ENCODE measurements at places on chromosomes 1 and 21.

GRCh38 chr1:230421481-230421880, 4.7 kb downstream of the PGBD5 start:
- no peak for DNase-seq

DNA sequence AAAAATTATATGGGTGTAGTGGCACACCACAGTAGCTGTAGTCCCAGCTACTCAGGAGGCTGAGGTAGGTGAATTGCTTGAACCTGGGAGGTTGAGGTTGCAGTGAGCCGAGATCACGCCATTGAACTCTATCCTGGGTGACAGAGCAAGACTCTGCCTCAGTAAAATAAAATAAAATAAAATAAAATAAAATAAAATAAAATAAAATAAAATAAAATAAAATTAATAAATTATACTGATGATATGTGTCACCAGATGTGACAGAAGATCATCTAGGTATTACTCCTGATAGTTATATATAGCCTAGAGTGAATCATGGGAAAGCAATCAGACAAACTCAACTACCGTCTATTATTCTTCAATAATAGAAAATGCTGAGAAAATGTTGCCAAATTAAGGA, 972.5 kb downstream of the MRPL39 start:
- no peak for DNase-seq

DNA sequence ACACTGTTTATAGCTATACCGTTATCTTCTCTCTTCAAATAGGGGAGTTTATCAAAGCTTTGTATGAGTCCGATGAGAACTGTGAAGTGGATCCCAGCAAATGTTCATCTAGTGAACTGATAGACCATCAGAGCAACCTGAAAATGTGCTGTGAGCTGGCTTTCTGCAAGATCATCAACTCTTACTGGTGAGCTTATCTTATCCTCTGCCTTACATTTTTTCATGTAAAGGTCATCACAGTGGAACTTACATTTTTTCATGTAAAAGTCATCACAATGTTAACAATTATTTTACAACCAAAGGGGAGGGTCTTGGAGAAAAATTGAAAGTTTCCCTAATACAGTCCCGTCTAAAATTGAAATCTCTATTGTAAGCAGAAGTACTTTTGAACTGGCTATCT, 45.2 kb downstream of the CLEC20A start:
- no peak for DNase-seq

DNA sequence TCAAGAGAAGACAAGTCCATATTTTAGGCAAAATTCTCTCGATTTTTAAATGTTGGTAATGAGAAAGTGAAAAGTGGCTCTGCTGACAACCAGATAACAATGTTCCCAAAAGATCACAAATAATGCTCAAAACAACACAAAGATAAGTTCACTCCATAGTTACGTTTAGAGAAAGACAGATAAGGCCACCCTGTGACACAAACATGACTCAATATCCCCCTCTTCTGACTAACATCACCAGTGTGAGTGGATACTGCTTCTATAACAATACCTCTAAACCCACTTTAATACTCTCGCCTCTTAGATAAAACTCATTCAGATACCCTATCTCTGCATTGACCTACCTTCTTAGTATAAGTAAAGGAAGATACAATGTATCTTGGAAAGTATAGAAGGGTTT, 51.2 kb upstream of the RGS7 start:
- no peak for DNase-seq

GRCh38 chr1:70415882-70416281, 4.8 kb downstream of the CTH start:
- no peak for DNase-seq

DNA sequence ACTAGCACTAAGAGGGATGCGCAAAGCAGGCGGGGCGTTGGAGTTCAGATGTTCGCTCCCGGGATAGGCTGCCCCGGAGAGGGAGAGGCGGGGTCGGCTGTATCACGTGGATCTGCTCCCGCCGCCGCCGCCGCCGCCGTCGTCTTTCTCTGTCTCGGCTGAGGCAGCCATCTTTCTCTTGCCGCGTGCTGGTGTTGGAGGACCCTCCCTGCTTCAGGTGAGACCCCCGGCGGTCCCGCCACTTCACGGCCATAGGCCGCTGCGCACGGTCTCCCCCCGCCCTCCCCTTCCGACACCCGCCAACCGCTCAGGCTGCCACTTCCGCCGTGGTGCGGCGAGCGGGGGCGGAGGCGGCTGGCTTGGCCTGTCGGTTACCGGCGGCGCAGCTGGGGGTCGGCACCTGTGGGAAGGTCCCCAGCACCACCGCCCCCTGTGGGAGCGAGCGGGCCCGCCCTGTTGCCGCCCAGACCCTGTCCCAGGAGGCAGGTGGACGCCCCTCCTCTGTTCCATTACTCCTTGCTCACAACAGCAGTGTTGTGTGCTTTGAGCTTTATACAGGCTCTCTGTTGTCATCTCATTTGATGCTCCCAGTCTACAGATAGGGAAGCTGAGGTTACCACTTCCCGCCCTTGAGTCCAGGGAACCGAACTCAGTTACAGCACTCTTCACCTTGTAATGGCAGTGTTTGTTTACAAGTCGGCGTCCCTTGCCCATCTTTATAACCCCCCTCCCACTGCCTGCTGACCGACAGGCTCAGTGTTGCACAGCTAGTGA, at the start of gene BTF3L4:
Gene BTF3L4 (plus strand): TSS at position 133 of the 774 bp plus-strand sequence. CDS start 3,553 bp downstream, outside the sequence.
- peak; percentile 94 for DNase-seq

GRCh38 chr1:241800640-241801039, 47.4 kb upstream of the EXO1 start:
- no peak for DNase-seq

DNA sequence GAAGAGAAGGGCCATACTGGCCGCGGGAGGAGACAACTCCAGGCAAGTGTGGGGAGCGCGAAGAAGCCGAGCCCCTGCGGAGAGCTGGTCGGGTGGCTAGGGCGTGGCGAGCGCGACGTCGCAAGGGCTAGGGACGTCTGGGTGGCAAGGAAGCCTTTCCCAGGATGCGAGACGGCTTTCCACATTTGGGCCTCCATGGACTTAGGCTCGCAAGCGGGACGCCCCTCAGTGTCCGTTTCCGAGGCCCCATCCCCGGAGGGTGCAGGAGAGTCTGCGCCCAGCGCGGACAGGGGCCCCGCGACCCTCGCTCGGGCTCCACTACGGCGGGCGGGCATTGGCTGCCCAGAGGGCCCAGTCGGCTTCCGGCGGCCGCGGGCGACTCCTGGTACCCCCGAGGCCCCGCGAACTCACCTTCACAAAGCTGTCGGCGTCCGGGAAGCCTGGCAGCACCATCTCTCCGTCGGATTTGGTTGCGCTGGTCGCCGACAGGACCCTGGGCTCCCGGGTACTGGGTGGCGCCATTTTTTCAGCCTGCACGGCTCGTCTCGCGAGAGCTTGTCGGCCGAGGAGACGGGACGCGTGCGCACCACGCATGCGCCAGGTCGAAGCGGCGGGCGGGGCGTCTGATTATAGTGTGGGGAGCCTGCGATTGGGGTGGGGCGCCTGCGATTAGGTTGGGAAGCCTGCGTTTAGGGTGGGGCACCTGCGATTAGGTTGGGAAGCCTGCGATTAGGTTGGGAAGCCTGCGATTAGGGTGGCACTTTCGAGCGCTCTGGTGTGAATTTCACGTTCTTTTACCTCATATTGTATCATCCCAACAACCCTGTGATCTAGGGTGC, at the start of gene EXOSC10:
Gene EXOSC10 (minus strand): TSS at position 560 of the 839 bp plus-strand sequence. CDS start 38 bp downstream, at position 522.
- DNase-seq, result peak; percentile 87

GRCh38 chr21:31132574-31133242, 94.4 kb upstream of the KRTAP19-8 start:
- no peak for DNase-seq

- no peak for DNase-seq
These were observed 474.5 kb downstream of the DSCAM start for GRCh38 chr21:40372506-40372905.

GRCh38 chr1:56824938-56825337, 5.7 kb upstream of the FYB2 start:
- DNase-seq, result no peak

DNA sequence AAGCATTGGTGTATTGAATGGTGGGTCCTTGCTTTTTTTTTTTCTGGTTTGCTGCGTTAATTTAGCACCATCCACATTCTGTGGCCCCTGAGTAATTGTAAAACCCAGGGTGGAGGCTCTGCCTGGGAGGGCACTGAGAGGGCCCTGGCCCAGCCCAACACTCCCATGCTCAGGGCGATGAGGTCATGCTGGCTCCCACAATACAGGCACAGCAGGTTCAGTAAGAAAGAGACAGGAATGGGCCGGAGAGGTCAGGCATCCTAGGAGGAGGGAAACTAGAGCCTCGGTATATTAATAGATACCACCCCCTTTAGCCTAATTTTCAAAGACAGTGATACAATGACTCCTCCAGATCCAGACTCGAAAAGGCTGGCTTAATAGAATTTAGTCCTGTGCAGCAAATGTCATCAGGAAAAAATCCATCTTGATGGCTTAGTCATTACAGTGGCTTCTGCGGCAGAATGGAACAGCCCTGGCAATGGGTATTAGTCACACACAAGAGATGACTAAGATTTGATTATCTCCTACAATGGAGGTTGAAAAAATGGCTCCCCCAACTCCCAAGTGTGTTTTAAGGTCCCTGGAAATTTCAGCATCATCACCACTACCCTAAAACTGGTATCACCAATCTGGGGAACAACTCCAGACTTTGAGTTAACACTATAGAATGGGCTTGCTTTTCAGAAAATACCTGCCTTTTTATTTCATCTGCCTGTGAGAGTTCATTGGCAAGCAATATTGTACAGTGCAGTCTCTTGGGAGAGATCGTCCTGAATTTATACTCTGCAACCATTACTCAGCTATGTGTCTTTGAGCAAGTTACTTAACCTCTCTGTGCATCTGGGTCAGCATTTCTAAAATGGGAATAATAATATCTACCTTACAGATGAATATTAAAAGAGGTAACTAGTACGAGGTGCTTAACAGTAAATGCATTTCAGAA, 43.9 kb upstream of the LYST start:
- no peak for DNase-seq

GRCh38 chr1:4379451-4380175, 274.8 kb upstream of the AJAP1 start:
- DNase-seq, result no peak

GRCh38 chr1:34053660-34054059, 111.4 kb downstream of the CSMD2 start:
- DNase-seq, result no peak

- no peak for DNase-seq
These were observed 535.7 kb downstream of the COL11A1 start for GRCh38 chr1:102572637-102573036.

DNA sequence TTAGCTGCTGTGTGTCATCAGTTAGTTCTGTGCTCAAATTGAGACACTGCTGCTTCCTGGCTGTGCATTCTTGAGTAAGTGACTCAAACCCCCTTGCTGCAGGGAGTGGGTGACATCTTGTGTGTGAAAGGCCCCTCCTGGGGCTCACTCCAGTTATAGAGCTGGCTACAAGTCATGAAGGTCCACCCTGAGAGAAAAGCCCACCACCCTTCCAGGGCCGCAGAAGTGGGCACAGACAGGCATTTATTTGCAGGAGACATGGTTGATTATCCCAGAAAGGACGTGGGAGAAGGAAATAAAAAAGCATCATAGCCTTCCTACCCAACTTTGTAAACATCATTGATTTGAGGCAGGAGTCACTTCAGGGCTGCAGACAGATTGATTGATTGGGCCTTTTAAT, 550.6 kb downstream of the MATN1 start:
- DNase-seq, result no peak

DNA sequence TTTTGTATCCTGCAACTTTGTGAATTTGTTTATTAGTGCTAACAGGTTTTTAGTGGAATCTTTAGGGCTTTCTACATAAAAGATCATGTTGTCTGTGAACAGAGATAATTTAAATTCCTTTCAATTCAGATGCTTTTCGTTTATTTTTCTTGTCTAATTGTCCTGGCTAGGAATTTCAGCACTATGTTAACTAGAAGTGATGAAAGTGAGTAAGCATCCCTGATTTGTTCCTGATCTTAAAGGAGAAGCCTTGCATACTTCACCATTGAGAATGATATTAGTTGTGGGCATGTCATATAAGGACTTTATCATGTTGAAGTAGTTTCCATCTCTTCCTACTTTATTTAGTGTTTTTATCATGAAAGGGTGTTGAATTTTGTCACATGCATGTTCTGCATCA, 23.6 kb upstream of the TRIM67 start:
- no peak for DNase-seq

- DNase-seq, result no peak
These were observed 6.0 kb downstream of the STYXL2 start for GRCh38 chr1:167099851-167100250.

GRCh38 chr1:101008229-101008834, 17.3 kb downstream of the DPH5 start:
- no peak for DNase-seq

DNA sequence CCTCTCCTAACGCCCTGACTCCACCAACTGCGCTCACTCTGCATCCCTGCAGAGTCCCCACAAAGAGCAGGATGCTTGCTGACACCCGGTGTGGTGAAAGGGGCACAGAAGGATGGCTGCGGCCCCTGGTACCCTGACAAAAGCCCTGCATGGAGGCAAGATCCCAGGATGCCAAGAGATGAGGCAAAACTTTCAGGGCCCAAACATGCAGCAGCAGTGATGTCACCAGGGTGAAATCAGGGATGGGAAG, 36.6 kb downstream of the SLC9A1 start:
- DNase-seq, result no peak

DNA sequence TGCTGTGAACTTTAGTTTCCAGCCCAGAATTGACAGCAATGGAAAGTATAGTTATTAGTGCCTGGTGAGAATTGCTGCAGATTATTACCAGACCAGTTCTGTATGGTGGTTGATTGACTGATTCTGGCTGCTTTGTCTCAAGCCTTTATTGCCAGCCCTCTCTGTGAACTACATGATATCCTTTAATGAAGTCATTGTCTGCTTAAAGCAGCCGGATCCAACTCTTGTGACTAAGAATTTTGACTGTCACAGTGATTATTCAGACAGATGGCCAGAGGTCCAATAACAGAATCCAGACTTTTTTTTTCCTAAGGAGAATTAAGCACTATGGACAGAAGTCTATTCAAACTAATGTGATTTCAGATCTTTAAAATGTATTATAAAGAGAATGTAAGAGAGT, 1548.6 kb upstream of the B3GALT2 start:
- no peak for DNase-seq

DNA sequence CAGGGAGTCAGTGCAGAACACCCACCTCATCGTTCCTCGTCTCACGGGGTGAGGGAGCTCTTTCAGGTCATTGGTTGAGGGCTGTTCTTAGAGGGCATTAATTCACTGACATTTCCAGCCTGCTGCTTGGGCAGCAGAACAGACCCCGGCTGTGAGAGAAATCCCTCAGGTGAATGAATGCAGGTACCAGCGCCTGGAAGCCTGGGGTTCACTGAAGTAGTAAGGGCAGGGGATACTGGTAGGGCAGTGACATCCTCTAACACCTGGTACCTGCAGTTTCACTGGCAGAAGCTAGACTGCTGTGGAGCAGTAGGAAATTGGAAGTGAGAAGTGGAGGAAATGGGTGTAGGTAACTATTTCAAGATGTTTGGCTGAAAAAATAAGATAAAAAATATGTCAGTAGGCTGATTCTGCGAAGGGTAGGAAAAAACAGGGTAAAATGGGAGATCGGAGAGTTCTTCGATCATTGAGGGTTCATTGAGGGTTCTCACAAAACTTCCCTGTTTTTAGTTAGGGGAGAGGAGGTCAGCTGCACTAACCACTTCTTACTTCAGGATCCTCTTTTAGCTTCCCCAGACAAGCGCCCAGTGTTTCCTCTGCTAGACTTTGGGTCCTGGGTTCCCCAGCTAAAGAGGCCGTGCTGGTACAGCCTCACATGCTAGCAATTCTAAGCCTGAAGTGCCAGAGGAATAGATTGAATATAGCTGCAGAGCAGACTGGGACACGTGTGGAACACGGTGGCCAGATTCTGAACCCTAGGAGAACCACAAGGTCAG, 55.2 kb downstream of the RNF220 start:
- DNase-seq, result peak; percentile 5

- DNase-seq, result no peak
These were observed 96.0 kb downstream of the PGBD5 start for GRCh38 chr1:230330157-230330556.
